ENCODE measurements at places on chromosomes 6 and 20.

DNA sequence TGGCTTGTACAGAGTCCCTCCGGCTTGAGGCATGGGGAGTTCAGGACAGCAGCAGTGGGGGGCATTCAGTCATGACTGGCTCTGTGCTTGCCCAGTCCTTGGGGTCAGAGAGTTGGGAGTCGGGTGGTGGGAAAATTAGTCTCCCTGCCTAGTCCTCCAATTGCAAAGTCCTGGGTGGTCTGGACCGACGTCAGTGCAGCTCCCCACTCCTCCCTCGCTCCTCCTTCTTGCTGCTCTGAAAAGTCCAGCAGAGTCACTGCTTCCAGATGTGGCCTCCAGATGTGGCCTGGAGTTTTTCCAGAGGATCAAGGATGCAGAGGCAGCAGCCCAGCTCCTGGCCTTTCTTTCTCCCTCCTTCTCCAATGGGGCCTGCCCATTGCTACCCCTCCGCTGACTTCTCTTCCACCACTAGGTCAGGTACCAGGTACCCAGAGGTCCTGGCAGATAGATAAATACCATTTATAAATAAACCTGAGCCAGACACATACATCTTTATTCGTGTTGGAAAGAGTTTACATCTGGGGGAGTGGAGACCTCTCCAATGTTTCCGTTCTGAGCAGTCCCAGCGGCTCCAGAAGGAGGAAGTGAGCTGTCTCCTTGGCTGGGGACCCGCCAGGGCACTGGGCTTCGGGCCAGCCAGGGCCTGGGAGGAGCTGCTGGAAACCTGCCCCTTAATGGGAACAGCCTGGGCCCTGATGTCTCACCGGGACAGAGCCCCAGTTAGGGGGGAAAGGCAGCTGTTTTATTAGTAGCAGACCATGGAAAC, 49.0 kb upstream of the RNF24 start:
- DNase-seq, result peak; percentile 83

- DNase-seq, result no peak
Observed at GRCh38 chr6:135258970-135259369, 77.9 kb downstream of the MYB start.

- DNase-seq, result no peak
Observed at GRCh38 chr6:12815089-12815488, 98.5 kb downstream of the PHACTR1 start.

- DNase-seq, result peak; percentile 21
Observed at GRCh38 chr6:152233547-152234320, 403.4 kb downstream of the SYNE1 start.

DNA sequence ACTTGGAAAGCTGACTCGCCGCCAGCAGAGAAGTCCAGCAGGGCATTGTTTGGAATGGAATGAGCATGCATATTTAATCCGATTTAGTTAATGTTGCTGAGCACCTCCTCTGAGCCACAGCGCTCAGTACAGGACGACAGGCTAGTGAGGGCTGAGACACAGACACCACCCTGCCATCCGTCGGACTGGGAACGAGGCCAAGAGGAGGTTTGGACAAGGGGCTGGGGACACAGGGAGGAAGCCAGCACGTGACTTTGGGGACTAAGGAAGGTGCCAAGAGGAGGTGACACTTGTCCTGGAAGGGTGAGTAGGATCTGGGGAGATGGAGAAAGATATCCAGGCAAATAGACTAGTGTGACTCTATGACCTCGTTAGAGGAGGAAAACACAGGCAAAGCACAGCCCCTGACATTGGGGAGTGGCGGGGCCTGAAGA, 152.5 kb upstream of the ECI2 start:
- no peak for DNase-seq

DNA sequence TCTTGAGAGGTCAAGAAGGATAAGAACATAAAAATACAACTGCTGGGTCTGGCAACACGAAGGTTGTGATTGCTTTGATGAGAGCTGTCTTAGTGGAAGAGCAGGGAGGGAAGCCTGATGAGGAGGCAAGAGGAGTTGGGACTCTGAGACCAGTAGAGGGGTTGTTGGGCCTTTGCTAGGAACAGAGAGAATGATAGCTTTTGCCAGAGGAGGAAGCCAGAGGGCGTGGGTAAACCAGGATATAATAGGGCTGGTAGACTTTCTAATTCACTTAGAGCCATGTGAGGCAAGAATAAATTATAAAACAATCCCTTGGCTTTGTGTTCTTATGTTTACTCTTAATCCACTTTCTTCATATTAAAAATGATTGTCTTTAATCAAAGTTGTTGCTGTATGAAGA, 78.6 kb downstream of the RCAN2 start:
- no peak for DNase-seq

GRCh38 chr6:144624716-144625115, 339.6 kb downstream of the UTRN start:
- no peak for DNase-seq

GRCh38 chr20:58020656-58021454, 207.6 kb downstream of the ANKRD60 start:
- no peak for DNase-seq

GRCh38 chr20:35690265-35690664, 8.9 kb downstream of the NFS1 start:
- DNase-seq, result no peak

DNA sequence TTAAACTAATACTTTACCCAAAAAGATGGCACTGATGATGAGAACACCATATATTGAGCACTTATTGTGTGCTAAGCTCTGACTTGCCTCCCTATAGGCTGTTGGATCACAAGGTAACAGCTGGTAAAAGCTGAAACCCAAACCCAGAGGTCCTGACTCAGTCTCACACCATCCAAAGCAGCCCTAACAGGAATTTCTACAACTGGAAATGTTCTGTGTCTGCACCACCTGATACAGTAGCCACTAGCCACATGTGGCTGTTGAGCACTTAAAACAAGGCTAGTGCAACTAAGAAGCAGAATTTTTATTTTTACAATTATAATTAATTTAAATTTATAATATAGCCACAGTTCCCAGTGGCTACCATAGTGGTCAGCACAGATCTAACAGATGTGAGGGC, 15.6 kb upstream of the MATN4 start:
- no peak for DNase-seq

- DNase-seq, result no peak
Observed at GRCh38 chr6:92762443-92763273, 656.7 kb downstream of the EPHA7 start.

DNA sequence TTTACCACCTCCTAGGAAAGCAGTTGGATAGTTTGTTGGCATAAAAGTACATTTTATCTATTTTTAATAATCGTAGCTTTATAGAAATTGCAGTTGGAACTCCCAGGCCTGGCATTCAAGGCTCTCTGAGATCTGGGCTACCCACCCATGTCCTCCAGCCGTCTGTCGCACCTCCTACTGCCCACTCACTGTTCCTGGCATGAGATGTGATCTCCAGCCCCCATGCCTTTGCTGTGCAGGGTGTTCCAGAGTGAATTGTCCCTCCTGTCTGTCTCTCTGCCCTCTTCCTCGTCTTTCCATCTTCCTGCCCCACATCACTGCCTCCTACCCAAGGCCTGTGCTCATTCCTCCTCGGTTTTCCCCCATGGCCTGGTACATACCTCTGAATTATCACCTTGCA, 50.7 kb downstream of the PTPN1 start:
- no peak for DNase-seq

GRCh38 chr6:3194535-3195419, 32.7 kb downstream of the TUBB2B start:
- no peak for DNase-seq

- no peak for DNase-seq
Observed at GRCh38 chr6:169230322-169230665, 23.4 kb downstream of the THBS2 start.

GRCh38 chr6:17389274-17389847, 4.0 kb upstream of the CAP2 start:
- DNase-seq, result peak; percentile 52

DNA sequence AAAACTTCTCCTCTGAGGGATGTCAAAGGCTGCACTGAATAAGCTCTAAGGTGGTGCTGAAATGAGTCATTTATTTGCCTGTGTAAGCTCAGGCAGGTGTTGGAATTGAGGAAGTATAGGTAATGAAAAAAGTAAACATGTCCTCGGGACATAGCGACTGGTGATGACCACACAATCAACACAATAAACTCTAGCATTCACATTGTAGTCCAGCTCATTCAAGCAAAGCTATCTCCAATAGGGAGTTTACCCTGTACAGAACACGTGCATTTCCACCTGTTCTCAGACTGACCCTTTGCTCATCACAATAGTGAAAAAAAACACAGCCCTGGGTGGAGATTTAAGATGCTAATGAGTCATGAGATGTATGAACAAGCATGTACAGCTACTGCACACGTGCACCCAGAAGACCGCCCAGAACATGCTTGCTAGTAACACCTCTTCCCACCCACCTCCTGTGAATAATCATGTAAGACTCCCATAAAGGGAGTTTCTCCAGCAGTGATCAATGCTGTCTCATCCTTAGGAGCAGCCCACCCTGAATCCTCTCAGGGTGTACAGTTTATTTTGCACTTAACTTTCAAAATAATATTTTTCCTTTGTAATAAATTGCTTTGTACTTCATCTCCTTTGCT, 33.0 kb upstream of the POU5F1 start:
- peak; percentile 81 for DNase-seq

DNA sequence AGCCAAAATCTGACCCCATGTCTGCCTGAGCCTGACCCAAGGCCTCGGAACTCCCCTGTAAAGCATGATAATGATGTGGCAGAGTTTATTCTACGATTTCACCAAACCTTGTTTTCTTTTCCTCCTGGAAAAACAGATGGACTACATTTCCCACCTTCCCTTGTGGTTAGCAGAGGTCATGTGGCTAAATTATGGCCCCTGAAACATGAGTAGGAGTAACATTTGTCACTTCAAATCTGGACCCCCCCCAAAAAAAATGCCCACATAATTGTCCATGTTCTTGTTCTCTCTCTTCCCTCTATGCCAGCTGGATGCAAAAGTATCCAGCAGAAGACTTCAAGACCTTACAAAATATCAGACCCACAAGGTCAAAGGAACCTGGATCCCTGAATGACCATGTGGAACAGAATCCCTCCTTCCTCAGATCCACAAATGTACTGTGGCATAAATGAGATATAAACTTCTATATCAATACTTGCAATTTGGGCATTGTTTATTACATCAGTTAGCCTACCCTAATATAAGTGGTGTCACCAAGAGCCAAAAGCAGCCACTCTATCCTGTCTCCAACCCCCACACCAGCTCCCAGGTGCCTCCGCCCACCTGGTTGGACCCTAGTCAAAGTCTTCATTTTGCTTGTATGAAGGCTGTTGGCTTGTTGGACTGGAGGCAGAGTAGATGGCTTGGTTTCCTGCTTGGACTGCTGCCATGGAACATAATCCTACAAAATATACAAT, 1.4 kb downstream of the C20orf96 start:
- DNase-seq, result no peak

DNA sequence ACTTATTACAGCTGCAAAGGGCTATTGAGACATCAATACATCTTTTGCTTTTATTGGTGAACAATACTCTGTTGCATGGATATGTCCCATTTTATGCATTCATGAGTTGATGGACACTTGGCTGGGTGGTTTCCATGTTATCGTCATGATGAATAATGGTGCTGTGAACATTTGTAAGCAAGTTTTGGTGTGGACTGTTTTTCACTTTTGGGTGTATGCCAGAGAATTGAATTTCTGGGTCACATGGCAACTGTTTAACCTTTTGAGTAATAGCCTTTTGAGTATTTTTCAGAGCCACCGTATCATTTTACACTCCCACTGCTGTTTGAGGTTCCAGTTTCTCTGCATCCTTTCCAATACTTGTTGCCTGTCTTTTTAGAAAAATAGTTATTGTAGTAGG, 107.0 kb downstream of the JARID2 start:
- DNase-seq, result peak; percentile 77

GRCh38 chr6:148491638-148492251, 149.1 kb downstream of the SASH1 start:
- peak; percentile 42 for DNase-seq

DNA sequence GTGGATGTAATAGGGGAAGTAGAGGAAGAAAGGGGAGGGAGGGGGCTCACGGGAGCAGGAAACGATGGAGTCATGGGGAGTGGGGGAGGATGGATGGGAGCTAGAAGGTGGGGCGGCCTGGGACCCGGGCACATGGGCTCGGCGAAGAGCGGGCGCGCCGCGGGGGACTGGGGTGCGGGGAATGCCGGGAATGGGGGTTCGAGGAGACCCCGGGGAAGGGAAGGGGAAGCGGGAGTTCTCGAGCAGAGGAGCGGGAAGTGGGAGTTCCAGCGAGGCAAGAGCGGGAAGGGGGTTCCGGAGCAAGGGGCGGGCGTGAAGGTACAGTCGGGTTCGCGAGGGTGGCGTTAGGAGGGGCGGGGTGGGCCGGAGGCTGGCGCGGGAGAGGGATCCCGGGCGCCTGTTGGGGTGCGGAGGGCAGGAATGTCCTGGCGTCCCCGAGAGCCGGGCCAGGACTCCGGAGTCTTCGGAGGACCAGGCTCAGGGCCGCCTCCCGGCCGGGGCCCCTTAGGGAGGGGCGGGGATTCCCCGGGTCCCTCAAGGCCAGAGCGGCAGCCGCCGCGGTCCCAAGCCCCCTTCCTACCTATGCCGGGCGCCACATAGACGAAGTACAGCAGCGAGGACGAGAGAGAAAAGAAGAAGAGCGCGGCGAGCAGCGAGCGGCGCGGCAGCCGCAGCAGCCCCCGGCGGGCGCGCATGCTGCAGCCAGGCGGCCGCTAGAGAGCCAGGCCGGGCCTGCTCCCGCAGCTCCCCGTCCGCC, 504 bp downstream of the B4GALT5 start:
- DNase-seq, result peak; percentile 44

GRCh38 chr20:23520185-23520584, 29.3 kb downstream of the CST8 start:
- no peak for DNase-seq

- DNase-seq, result no peak
Observed at GRCh38 chr6:144017166-144018094, 9.4 kb upstream of the PLAGL1 start.

- DNase-seq, result no peak
Observed at GRCh38 chr20:23037017-23037481, 1.9 kb downstream of the SSTR4 start.

- DNase-seq, result no peak
Observed at GRCh38 chr20:17738154-17738553, 38.4 kb downstream of the BANF2 start.

- DNase-seq, result no peak
Observed at GRCh38 chr6:80144753-80145315, 38.4 kb downstream of the BCKDHB start.

DNA sequence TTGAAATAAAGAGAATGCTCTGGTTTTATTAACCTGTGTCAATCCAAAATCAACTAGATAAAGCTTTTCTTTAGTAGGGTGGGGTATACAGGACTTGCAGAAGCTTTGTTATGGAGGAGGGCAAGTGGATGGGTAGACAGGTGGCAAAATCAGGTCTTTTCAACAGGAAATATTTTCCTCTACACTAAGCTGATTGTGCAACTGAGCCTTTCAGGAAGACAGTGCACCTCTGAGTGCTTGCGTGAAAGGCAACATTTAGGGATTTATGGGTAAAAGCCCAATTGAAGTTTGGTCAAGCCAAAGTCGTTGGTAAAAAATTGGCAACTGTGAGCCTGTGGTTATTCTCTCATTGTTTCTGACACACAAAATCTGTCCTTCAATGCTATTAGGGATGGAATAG, 23.8 kb upstream of the TUBB2A start:
- DNase-seq, result no peak

DNA sequence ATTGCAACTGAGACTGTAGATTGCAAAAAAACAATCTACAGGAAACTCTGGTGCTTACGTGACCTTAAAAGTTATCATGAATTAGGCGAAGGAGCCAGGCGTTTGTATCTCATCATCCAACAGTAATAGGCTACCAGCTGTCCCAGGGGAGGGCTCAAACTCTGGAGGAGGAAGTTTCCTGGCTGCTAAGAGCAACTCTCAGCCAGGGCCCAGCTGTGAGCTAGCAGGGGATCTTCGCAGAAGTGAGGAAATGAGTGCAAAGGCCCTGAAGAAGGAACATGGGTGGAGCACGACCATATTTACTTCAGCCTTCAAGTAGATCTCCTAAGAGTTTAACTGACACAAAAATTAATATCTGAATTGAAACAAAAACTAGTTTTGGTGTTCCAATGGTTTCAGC, 686.9 kb upstream of the MAP3K7 start:
- DNase-seq, result no peak

All from iris pigment epithelial cell (primary cell).